Glutamatergic neuron (in vitro differentiated cells): ENCODE measurements at places on chromosomes 11 and 22.

GRCh38 chr11:67689178-67689577 lies 14.8 kb upstream of the ALDH3B2 start:
- DNase-seq, result no peak

DNA sequence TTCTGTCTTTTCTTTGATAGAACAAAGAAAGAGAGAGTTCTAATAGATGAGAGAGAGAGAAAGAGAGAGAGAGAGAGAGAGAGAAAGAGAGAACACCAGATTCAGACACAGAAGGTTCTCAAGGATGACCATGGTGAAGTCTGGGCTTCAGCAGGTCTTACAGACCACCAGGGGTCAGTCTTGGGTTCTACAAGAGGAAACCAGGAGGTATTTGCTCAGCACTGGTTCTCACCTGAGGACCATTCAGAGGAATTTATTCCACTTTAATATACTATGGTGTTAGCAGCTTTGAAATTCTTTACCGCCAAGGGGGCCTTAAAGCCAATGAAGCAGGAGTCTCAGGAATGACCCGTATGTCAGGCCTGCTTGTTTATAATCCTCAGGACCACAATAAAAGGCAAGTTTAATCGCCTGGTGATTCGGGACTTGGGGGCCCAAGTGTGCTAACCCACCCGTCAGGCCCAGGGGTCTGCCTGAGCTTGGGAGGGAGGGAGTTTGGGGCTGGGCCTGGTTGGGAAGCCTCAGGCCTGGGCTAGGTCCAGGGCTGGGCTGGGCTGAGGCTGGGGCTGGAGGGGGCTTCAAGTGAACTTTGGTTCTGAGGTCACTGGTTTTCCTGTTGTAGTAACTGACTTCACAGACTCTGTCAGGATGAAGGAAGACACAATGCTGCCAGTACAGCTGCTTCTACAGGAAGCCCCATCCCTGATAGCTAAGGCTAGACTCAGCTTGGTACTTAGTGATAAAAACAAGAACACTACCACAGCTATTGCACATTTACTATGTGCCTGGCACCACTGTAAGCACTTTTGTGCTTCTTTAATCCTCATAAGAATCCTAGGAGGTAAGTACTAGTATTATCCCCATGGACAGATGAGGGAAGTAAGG lies 179.2 kb upstream of the ZBED5 start:
- DNase-seq, result no peak

DNA sequence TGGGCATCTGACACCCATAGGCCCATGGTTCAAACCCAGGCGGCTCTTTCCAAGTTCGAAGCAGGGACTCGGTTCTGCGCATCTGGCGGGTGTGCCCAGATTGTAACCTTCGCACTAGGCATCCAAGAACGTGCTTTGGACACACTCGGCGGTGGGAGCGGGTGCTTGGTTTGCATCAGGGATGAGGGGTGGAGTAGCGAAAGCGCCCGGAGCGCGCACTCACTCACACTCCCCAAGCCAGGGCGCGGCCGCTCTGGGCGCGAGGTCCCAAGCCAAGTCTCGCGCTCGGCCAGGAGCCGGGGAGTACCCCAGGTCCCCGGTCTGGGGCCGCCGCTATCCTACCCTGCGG lies 243 bp upstream of the SYT9 start:
- no peak for DNase-seq

DNA sequence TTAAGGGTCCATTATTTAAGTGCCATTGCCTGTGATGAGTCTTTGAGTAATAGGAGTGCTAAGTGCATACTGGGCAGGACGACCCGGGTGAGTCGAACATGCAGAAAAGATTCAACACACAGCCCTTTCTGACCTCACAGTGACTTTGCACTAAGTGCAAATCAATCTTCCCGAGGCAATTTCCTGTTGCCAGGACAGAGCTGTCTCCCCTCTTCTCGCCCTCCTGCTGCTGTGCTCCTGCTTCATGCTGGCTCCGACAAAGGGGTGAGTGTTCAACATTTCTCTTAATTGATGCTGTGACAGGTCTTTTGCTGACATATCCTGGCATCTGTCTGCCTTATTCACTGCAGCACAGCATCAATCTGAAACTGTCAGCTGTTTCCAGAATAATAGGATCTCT lies 42.0 kb downstream of the MCHR1 start:
- DNase-seq, result peak; percentile 56

- no peak for DNase-seq
Observed at GRCh38 chr11:69635195-69635594, 5.8 kb upstream of the CCND1 start.

DNA sequence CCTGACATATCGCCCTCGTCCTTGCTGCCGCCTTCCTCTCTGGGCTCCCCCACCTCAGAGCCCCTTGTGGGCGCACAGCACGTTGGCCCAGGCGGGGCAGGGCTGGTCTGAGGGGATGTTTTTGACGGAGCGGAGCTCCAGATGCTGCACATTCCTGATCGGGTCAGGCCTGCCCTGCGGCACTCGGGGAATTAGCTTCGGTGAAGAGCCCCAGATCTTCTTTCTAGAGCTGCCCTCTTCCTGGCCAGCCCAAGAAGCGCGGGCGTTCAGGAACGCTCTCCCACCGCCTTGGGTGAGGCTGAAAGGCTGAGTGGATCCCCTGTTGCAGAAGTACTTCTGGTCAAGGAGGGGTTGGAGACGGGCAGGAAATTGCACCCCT lies 12.1 kb downstream of the YPEL4 start:
- DNase-seq, result peak; percentile 59

- peak; percentile 63 for DNase-seq
Observed at GRCh38 chr11:9573775-9574621, 528 bp downstream of the WEE1 start.

GRCh38 chr11:118339281-118339961 lies 3.1 kb downstream of the CD3D start:
- no peak for DNase-seq

- no peak for DNase-seq
Observed at GRCh38 chr22:48953103-48953720, 874.5 kb downstream of the BRD1 start.

GRCh38 chr11:93410441-93410840 lies 79.9 kb downstream of the DEUP1 start:
- DNase-seq, result no peak

GRCh38 chr22:31378123-31378522 lies 21.3 kb upstream of the DRG1 start:
- no peak for DNase-seq

DNA sequence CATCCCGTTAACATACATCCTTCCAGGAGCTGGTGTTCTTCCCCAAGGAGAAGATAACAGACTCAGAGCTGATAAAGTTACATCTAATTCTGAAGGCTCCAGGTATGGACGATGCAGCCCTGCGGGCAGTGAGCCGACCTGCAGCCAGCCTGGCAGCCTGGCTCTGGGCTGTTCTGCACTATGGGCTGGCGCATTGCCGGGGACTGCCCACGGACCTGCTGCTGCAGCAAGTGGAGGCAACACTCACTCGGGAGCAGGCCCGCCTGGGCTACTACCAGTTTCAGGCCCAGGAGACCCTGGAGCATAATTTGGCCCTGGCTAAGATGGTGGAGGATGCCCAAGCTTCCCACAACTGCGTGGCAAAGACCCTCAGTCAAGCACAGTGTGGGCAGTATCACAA lies 39.7 kb downstream of the RRP8 start:
- DNase-seq, result no peak

DNA sequence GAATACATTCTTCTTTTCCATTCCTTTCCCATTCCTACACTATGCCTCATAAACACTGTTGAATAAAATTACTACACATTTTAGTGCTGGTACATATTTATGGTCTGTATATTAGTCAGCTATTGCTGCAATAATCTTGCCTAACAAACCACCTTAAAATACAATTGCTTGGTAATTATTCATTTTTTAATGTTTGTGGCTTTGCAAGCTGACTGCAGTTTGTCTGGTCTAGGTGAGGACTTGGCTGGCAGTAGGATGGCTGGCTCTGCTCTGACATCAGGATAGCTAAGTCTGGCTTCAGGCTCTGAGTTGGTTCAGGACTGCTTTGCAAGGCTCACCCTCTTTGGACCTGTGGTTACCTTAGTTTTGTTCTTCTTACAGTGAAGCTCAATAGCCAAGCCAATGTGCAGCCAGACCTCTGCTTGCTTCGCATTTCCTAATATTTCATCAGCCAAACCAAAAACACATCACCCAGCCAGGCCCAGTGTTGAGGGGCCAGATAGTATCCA lies 913.4 kb upstream of the RAG2 start:
- DNase-seq, result no peak

- DNase-seq, result peak; percentile 47
Observed at GRCh38 chr22:43592476-43592875, 180.7 kb downstream of the MPPED1 start.

GRCh38 chr11:92643827-92644226 lies 325.6 kb upstream of the MTNR1B start:
- no peak for DNase-seq

GRCh38 chr11:729492-730074 lies 17.7 kb upstream of the TALDO1 start:
- DNase-seq, result no peak

DNA sequence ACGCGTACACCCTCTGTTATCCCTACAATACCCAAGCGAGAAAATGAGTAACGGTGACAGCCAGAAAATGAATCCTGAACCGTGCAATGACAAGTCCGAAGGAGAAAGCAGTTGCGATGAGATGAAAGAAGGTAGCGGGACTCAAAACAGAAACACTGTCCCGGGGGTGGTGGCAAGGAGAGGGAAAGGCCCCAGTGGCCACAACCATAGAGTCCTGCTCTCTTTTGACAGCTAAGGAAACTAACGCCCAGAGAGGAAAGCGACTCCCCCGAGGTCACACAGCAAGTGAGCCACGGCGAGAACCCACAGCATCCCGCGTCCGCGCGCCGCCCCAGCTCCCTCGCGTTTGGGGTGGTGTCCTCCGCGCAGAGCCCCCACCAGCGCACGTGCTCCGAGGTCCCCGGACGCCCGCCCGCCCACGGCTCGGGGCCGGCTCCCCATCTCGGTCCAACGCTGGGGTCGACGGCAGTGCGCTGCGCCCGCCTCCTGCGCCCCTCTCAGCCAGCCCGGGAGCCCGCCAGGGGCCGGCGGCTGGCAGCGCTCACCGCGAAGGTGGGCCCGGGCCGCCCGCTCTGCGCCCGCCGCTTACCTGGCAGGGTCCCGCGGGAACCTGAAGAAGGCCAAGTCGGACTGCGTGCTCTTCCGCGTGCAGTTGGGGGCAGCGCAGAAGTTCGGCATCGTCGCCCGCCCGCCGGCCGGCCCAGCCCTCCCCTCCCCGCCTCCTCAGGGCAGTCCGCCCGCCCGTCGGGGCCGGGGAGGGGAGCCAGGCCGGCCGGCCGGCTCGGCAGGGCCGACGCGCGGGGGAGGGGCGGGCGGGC lies 564 bp downstream of the THAP12 start:
- peak; percentile 58 for DNase-seq

GRCh38 chr22:46026899-46027210 lies 49.9 kb upstream of the WNT7B start:
- no peak for DNase-seq

GRCh38 chr11:71235719-71236118 lies 16.7 kb downstream of the SHANK2 start:
- no peak for DNase-seq

GRCh38 chr22:42811459-42811858 lies 45.6 kb downstream of the ARFGAP3 start:
- no peak for DNase-seq

DNA sequence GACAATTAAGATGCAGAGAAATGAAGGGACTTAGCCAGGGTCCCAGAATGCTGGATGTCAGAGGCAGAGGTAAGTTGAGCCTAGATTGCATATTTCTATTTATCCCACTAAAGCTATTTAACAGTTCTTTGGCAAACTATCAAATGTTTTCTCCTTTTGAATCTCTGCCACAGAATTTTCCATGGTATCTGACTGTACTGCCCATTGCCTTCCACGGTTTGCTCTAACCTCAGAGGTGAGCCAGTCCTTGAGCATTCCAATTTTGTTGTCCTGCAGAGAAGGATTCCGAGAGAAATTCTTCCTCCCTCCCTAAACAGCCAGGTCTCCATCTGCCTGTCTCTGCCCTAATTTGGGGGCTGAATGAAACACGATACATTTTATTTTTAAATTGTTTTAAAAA lies 368.3 kb upstream of the SYN3 start:
- no peak for DNase-seq

DNA sequence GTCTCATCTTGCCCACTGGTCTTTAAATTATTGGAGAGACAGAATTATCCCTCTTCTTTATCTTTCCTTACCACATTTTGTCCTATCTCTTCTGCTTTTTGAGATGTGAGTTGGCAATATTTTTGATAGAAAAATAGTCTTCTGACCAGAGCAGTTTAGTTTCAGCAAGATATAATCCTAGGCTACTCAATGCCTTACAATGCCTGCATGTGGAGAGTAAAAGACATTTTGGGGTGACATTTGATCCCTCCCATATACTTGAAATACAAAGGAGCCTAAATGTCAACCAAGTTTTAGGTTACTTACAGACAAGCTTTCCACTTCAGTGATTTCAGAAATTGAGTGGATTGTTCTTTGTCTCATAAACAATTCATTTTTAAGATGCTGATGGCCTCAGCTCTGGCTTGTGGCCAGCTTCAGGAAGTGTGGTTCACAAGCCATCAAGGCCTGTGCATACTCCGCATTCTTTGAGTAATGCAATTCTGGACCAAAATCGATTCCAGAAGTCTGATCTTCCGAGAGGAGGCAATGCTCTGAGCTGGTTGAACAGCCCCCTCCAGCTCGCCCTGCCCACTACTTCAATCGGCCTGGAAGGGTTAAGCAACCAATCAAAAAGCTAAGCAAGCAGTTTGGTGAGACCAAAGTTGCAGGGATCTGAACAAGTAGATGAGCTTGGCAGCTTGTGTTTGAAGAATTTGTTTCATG lies 274.4 kb downstream of the BLID start:
- DNase-seq, result no peak

DNA sequence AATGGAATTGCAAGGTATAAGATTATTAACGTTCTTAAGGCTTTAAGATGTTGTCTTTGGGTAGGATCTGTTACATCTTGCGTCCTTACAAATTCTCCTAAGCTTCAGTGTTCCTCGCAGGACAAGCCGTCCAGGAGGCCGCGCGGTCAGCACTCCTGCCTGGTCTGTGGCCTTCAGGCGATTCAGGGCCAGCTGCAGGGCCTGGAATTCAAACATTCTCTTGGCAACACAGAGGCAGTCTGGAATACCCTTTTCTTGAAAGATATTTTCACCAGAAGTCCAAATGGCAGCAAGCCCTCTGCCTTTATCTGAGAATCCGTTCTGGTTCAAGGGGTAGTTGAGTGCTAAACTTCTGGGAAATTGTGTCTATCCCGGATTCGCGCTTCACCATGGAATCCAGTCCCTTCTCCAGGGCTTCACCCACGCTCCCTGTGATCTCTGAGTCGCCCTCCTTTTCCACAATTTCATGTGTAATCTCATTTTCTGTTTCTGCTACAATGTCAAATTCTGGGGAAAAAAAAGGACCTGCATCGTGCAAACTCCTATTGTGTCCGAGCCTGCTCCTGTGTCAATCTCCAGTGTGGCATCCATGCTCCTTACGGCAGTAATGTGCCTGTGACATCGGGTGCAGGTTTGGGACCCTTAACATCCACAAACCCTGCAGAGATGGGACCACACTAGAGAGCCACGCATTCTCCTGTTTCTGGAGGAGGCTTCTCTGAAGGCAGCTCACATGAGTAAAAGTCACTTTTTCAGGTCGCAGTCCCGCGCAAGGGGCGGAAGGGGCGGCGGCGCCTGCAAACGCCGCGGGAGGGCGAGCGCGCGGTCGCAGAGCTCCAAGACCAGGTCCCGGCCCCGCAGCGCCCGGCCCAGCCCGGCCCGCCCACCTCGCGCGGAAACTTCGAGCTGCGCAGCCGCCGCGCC lies 25.4 kb upstream of the SORL1 start:
- DNase-seq, result peak; percentile 62
